DMS79 treated with DMSO at 0.1 percent for 48 hours (cell line): ENCODE measurements at places on chromosomes 7 and 10.

DNA sequence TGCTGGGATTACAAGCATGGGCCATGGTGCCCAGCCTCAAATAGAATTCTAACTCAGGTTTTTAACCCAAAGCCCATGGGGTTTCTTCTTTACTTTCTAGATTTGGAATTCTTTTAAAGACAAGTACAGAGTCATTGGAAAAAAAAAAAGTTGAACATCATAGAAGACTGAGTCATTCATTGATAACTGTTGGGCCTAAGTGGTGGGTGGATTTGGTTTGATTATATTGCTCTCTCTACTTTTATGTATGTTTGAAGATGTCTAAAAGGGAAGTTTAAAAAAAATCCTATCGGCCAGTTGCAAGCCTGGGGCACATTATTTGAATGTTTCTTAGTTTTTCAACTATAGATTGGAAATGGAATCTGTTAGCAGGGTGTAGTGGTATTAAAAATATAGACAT is 49.7 kb downstream of the INPP5F start:
- DNase-seq = no peak

DNA sequence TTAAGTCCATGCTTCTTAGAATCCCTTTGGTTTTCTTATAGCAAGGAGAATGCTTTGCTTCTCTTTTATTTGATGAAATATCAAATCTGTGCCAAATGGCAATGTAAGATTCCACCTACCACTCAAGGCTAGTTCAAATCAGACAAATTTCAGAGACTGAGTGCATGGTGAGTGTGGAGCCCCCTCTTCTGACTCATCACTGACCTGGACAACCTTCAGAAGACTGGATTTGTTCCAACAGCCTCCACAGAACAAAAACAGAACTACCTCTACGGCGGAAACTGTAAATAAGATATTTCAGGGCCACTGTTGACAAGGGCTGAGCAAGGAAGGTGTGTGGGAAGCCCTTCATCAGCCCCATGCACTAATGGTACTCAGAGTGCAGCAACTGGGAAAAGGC is 21.1 kb downstream of the NCAPG2 start:
- DNase-seq = no peak

GRCh38 chr7:14001139-14001538 is 11.7 kb upstream of the ETV1 start:
- no peak for DNase-seq

DNA sequence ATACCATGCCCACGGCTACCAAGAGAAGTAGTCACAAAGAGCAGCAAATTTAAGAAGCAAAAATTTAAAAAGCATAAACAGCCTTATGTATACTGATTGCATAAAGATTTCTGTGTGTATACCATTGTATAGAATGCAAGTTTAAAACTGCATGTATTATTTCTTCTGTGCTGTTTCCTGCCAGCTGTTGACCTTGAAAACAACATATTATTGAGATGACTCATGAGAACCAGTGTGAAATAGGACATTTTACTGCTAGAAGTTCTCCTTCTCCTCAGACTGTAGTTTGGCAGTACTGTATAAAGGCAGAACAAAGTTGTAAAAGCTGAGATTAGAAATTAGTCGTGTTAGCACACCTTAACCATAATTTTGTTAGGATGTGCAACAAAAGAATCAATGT is 42.3 kb upstream of the SGCE start:
- no peak for DNase-seq

DNA sequence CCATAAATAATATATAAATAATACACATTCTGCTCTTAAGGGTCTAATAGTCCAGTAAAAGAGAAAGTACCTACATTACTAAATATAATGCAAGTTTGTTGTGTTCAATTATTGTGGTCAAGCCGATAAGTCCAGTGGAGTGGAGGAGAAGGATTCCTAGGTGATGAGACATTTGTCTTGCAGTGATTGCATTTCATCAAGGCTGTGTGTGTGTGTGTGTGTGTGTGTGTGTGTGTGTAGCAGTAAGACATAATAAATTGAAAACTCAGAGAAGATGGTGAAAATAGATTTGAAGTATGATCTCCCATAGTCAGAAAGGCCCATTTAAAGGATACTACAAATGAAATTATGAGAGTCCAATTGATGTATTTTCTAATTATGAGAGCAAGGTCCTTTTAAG is 192.5 kb upstream of the SEMA3C start:
- DNase-seq = no peak

DNA sequence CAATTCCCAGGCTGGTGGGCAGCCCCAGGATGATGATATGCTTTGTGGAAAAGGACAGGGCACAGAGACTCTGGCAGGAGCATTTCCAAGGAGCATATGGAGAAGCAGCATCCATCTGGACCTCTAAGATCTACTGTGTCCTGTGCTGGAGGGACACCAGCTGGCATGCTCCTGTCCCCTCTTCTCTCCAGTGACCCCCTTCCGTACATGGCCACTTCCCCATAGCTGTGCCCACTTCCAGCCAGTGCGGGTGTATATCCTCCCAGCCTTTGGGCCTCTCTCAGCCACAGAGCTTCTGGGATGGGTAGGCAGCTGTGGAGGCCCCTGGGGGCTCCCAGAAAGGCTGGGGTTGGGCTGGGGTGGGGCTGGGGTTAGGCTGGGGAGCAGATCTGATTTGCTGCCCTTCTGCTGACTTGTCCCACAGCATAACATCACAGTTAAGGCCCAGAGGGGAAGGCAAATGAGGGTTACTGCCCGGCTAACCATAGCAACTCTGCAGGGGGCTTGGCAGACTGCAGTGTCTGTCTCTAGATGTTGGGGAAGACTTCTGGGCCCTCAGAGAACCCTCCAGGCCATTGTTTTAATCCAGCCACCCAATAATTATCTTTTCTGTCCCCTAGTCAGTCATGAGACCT is 6.3 kb downstream of the NPFFR1 start:
- no peak for DNase-seq

DNA sequence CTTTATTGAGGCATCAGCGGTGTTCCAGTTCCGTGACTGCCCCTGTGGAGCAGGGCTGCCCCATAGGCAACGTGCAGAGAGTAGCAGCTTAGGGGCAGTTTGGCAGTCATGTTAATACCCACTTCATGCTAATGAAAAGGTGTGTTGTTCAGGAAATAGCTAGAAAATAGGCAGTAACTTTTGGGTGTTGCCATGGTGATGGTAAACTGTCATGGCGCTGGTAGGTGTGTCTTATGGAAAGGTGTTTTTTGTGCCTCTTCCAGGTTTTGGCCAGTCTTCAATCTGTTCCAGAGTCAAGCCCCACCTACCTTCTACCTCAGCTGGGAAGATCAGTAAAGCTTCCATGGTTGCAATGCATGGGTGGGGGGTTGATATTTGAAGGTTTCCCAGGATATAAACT is 36.3 kb upstream of the MINDY3 start:
- no peak for DNase-seq

GRCh38 chr7:155831807-155832524 is 19.7 kb upstream of the SHH start:
- DNase-seq = no peak

DNA sequence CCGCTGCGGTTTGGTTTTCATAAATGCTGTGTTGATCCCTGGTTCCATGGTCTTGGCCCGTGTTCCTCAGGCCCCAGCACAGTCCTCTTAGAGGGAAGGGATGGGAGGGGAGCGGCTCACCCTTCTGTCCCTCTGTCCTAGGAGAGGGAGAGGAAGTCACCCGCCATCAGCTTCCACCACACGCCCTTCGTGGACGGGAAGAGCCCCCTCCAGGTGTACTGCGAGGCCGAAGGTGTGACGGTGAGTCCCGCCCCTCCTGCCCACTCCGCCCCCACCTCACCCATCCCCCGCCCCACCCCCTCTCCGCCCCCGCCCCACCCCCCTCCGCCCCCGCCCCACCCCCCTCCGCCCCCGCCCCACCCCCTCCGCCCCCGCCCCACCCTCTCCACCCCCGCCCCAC is 37.5 kb upstream of the DPYSL4 start:
- no peak for DNase-seq

- no peak for DNase-seq
Measured at GRCh38 chr7:19101472-19101871, 16.0 kb downstream of the TWIST1 start.

- DNase-seq = no peak
Measured at GRCh38 chr10:128130051-128130450, 3.8 kb upstream of the MKI67 start.

- no peak for DNase-seq
Measured at GRCh38 chr10:43260117-43260761, 6.6 kb downstream of the RASGEF1A start.
